ENCODE measurements at places on chromosomes 1 and 21. TPM values are rescaled to one million over a fixed set of nuclear protein-coding genes. Genes with fewer than 3 reads are reported as not detected.

The DSTYK gene
- total RNA-seq = 11.5 TPM

GRCh38 chr1:245843101-245843500 is 664.0 kb downstream of the SMYD3 start:
- H3K27ac ChIP-seq = no peak overlapping the region
- H3K4me1 ChIP-seq = no peaks in the 10 kb centered on the region
- no peaks in the 10 kb centered on the region for H3K27me3 ChIP-seq
- H3K4me3 ChIP-seq = no peak overlapping the region

The VPS72 gene
- 49.8 TPM for total RNA-seq

GRCh38 chr1:230043081-230043480 is 24.0 kb upstream of the GALNT2 start:
- no peaks in the 10 kb centered on the region for H3K36me3 ChIP-seq
- peaks cover 6% of the 10 kb centered on the region for H3K27me3 ChIP-seq
- H3K4me3 ChIP-seq = no peak overlapping the region
- no peaks in the 10 kb centered on the region for H3K4me1 ChIP-seq
- H3K27ac ChIP-seq = no peak overlapping the region
- DNase-seq = no peak

The PYGO2 gene
- 36.3 TPM for total RNA-seq

The YBEY gene
- 9.9 TPM for total RNA-seq

DNA sequence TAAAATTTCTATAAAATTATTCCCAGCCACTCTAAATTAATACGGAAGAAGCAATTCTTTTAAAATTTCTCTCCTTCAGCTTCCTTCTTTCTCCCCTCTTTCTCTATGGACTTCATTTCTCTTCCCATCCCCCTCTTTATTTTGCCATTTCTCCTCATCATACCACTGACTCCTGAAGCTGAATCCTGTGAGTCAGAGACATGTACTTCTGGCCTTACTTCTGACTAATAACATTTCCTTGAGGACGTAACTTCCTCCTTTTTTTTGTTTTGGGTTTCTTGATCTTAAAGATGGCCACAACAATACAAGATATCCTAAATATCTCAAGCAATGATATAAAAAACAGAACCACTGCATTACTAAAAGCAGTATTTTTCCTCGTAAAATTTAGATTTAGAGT is 63.6 kb upstream of the DENND1B start:
- H3K4me3 ChIP-seq = no peak overlapping the region
- DNase-seq = no peak
- no peaks in the 10 kb centered on the region for H3K27me3 ChIP-seq

The VASH2 gene
- 1.2 TPM for total RNA-seq

- DNase-seq = no peak
- no peaks in the 10 kb centered on the region for H3K36me3 ChIP-seq
- no peaks in the 10 kb centered on the region for H3K27me3 ChIP-seq
- H3K4me1 ChIP-seq = peaks cover 50% of the 10 kb centered on the region
- H3K27ac ChIP-seq = no peak overlapping the region
- no peak overlapping the region for H3K4me3 ChIP-seq
Observed at GRCh38 chr1:101065575-101065974, 40.0 kb upstream of the DPH5 start.

GRCh38 chr1:197173571-197174507 is 27.4 kb upstream of the ASPM start:
- no peaks in the 10 kb centered on the region for H3K4me1 ChIP-seq
- no peak for DNase-seq
- no peak overlapping the region for H3K27ac ChIP-seq
